Diencephalon (tissue), 1 donor: ENCODE measurements at places on chromosomes 12 and 14. TPM values are rescaled to one million over a fixed set of nuclear protein-coding genes. Genes with fewer than 3 reads are reported as not detected.

Gene PRR4
- 6.0 TPM for total RNA-seq

Gene KRT82
- total RNA-seq, result not detected

Gene CARMIL3
- 28.8 TPM for total RNA-seq

Gene BICD1
- total RNA-seq, result 47.1 TPM

Gene GPR68
- 8.1 TPM for total RNA-seq

Gene TMEM132C
- 8.1 TPM for total RNA-seq

Gene CRY1
- total RNA-seq, result 49.4 TPM

Gene SLC10A1
- total RNA-seq, result not detected

Gene OTX2
- total RNA-seq, result 17.1 TPM

Gene PRIMA1
- total RNA-seq, result 1.6 TPM

Gene FAM90A1
- total RNA-seq, result not detected

Gene COCH
- 36.4 TPM for total RNA-seq

Gene RNASE3
- total RNA-seq, result not detected

Gene ATF7
- 8.1 TPM for total RNA-seq

Gene HAL
- total RNA-seq, result under 0.01 TPM

Gene TAS2R10
- total RNA-seq, result 3.7 TPM

Gene GLI1
- total RNA-seq, result 1.6 TPM
